ENCODE measurements at places on chromosomes 13 and 19.

DNA sequence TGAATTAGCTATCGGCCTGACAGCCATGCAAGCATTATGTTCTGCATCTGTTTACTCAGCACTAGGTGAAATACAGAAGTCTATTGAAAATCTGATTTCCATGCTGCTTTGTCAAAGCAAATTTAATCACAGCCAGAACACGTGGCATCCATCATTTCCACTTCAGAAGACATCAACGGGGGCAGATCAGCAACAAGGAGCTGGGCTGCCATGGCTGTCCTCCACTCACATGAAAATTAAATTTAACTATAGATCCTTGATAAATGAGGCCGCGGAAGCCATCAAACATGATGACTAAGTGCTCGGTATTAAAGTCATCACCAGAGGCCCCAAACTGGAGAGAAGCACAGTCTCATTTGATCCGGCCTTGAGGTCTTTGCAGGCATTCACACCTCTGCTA lies 443.5 kb downstream of the HS6ST3 start:
- no peak for DNase-seq

DNA sequence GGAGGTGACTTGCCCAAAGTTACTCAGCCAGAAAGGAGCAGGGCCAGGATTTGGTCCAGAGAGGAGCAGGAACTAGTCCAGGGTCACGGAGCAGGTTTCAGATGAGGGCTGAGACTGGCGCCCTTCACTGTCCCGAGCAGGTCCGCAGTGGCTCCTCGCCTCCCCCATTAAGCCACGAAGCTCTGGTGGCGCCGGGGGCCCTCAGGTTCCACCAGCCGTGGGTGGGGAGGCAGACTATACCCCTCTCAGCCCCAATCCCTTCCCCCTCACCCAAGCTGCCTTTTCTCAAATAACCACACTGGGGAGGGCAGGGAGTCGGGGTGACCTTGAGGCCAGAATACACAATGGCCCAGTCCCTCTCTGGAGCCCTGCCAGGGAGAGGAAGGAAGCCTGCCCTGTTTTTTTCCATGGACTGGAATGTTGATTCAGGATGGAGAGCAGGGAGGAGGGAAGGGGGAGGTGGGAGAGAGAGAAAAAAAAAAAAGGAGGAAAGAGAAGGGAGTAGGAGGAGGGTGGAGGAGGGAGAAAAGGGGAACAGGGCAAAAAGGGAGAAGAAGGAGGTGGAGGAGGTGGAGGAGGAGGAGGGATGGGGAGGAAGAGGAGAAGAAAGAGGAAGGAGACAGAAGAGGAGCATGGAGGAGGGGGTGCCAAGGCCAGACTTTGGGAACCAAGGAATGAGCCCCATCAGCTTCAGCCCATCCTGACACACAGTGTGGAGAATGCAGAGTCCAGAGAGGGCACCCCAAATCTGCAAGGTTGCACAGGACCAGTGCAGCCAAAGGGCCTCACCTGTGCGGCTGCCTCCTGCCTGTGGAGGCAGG lies 19.7 kb downstream of the CEACAM16 start:
- DNase-seq = peak; percentile 27

DNA sequence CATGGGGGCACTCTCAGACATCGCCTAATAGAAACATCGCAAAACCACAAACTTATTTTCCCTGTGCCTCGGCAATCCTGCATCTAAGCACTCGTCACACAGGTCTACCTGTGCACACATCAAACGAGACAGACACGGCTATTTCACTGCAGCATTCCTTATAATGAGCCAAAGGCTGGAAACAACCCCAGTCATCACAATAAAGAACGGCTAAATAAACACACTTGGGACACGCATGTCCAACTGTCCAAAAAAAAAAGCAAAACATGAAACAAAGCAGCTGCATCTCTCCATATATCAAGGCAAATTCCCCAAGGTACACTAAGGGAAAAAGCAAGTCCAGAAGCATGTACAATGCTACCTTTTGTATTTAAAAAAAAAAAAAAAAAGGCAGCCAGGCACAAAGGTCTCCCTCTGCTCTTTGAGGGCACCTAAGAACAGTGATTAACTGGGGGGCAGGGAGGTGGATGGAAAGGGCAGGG lies 27.2 kb upstream of the CCNP start:
- no peak for DNase-seq

DNA sequence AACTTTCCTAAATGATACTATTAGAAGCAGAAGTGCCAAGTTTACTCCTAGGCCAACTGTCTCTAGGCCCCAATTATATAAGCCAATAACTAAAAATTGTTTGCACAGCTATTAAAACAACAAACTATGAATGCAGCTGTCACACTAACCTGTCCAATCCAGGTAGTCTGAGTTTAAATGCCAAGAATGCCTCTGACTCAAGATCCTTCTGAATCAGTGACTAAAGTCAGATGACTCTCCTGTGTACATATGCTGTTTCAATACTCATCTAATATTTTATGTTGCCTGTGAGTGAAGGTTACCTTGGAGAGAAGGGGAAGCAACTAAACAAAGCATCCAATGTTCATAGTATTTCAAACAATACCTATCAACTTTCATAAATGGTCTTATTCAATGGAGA lies 257.0 kb downstream of the ENOX1 start:
- DNase-seq = peak; percentile 5

DNA sequence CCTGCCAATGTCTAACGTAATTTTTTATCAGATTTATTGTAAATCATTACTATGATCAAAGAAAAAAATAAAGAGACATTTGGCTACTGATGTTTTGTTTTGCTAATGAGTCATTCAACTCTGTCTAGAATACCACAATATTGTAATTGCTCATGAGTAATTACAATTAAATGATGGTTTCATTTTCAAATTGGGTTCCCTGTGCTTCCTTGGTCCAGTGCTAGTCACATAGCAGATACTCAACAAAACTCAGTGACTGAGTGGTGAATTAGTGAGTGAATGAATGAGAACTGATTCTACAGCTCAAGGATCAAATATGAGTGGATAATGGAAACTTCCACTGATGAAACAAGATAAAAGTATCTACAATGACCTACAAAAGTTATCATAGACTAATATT lies 304.7 kb downstream of the POU4F1 start:
- peak; percentile 0 for DNase-seq

- DNase-seq = no peak
Observed at GRCh38 chr13:66347486-66348117, 882.5 kb downstream of the PCDH9 start.

DNA sequence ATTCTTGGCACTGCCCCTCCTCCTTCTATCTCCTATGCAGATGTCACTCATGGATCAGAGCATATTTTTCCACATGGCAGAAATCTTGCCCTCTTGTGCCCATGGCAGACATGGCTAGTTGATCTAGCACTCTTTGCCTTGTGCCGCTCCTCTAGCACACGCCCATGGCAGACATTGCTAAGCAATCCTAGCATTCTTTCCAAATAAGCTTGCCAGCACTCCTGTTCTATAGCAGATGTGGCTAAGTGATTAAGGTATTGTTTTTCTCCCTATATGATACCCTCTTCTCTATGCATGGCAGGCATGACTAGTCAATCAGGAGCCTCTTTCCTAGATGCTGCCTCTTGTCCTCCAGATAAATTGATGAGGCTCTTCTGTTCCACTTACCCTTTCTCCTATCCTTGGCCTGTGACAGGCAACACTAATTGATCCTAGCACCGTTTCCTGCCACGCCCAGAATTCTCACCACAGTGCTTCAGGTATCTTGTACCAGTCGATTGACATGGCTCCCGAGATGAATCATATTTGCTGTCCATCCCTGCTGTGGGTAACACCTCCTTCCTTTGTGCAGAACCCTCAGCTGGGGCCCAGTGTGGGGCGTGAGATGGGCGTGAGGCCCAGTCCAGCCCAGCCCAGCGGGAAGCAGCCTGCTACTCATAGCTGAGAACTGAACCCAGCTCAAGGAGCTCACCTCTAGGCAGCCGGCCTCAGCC lies 26.9 kb downstream of the TMED1 start:
- peak; percentile 60 for DNase-seq

- DNase-seq = no peak
Observed at GRCh38 chr19:45558399-45558878, 26.2 kb downstream of the OPA3 start.

DNA sequence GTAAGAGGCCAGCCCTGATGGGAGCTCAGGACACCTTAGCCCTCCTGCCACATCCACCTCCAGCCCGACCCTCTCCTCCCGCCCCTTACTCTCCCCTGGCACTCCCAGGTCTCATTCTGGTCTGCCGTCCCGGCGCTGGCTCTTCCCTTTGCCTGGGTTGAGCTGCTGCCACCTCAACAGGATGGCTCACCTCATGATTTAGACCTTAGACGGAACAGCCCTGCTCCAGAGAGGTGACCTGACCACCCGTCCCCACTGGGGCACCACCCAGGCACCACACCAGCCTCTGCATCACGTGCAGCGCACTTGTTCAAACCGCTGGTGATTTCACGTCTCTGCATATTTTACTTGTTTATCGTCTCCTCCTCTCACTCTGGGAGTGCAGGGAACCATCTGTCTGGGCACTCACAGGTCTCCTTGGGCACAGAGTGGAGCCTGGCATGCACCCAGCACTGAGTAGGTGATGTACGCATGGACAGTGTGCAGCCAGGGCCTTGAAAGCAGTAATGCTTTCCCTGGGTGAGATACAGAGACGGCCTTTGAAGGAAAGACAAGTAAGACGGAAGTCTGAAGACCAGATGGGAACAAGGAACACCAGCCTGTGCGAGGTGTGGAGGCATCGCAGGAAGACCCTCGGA lies 183.1 kb downstream of the KATNAL1 start:
- no peak for DNase-seq

DNA sequence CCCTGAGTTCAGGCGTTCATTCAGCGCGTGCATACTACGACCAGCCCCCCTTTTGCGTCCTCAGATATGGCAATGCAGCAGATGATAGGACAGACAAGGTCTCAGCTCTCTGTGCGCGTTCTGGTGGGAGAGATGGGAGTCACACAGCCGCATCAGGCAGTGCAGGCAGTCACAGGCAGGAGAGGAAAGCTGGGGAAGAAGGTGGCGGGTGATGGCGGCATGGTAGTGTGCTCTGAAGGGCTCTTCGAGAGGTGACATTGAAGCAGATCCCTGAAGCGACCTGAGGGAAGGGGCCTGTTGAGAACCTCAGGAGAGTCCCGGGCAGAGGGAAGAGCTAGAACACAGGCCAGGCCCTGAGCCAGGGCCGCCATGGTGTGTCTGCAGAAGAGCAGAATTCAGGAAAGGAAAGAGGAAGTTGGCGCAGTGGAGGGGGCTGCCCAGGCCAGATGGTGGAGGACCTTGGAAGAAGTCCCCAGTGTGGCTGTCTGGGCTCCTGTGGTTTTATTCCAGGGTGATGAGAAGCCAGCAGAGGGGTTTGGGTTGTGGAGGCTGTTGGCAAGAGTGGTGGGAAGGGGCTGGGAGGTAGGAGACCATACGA lies 3.5 kb downstream of the USF2 start:
- no peak for DNase-seq

DNA sequence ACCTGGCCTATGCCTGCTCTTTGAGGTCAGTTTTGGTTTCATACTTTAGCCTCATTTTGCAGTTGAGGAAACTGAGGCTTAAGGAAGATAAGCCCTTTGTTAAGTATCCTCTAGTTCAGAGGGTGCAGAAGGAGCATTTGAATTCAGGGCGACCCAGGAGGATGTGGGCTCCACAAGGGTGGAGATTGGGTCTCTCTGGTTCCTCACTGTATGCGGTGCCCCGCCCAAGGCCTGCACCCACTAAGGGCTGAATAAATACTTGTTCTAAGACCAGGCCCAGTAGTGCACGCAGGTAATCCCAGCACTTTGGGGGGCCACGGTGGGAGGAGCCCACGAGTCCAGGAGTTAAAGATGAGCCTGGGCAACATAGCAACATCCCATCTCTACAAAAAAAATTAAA lies 768 bp upstream of the SLC44A2 start:
- DNase-seq = no peak

- no peak for DNase-seq
Observed at GRCh38 chr19:3458229-3459088, 21.9 kb downstream of the SMIM24 start.

DNA sequence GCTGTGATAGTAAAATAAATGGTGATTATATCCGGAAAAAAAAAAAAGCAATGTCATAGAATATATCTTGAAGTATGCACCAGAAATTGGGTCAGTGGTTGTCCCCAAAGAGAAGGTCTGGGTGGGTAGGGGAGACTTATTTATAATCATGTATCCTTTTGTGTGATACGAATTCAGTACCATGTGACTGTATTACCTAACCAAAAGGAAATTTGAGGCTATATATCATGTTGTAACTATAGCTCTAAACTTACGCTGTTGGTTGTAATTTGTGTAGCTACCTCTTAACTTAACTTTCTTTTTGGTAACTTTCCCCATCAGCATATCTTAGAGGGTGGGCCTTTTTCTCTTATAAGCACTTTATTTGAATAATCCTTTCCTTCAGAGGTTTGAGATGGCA lies 25.2 kb upstream of the KCTD4 start:
- no peak for DNase-seq

GRCh38 chr13:112637017-112637801 lies 49.3 kb upstream of the TUBGCP3 start:
- no peak for DNase-seq

DNA sequence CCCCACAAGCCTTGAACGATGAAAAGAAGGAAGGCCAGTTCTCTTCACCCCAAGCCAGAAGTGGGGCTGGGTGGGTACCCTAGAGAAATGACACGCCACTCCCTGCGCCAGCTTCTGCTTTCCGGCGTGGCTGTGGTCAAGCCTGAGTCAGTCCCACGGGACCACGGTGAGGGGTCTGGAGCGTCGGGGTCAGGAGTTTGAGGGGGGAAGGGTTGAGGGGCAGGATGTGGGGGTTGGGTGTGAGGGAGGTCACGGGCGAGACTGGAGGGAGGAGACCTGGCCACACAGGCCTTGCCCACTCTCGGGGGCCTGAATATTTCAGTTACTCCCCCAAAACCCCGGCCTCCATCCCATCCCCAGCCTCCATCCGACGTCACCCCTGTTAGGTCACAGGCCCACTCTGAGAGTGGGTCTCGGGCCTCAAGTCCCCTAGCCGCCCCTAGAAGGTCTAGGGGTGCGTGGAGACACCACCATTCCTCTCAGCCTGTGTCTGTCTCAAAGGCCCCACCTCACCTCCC lies 500 bp upstream of the IFI30 start:
- no peak for DNase-seq

DNA sequence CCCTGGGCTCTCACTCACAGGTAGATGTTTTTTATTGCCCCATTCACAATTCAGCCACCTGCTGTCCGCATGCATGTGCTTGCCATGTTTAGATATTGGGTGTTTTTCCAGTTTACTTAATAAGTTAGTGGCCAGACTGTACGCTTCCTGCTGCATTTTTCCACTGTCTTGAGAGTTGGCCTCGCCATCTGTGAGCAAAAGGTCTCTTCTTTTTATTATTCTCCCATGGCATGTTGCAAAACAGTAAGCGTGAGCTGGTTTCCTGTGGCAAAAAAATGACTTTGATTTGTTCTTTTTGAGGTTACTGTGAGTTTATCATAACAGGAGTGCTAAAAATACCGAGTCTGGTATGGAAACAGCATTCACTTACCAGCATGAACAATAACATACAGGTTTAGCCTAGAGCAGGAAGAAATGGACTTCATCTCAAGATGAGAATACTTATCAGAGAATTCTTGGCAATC lies 46.0 kb downstream of the SAE1 start:
- DNase-seq = no peak

DNA sequence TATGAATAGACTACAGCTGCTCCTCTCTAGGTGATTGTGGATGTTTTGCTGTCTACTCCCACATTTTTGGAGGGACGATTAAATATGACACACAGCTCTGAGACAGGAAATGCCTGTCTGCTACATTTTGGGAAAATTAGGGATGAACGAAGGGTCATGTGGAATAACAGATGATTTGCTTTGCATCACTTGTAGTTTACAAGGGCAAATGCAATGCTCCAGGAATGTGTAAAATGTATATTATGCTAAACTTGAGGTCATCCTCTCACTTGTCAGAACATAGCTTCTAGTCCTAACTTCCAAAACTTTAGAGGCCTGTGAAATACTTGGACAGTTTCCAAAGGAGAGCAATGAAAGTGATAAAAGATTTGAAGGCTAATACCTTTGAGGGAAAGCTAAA lies 284.2 kb upstream of the DACH1 start:
- DNase-seq = peak; percentile 10
